ENCODE measurements at places on chromosomes 2 and 18.

- no peak for DNase-seq
Observed at GRCh38 chr2:21314322-21314835, 190.6 kb downstream of the TDRD15 start.

- no peak for DNase-seq
Observed at GRCh38 chr18:76756531-76757253, 65.7 kb upstream of the ZNF236 start.

- DNase-seq = no peak
Observed at GRCh38 chr2:62999905-63000304, 50.7 kb upstream of the OTX1 start.

DNA sequence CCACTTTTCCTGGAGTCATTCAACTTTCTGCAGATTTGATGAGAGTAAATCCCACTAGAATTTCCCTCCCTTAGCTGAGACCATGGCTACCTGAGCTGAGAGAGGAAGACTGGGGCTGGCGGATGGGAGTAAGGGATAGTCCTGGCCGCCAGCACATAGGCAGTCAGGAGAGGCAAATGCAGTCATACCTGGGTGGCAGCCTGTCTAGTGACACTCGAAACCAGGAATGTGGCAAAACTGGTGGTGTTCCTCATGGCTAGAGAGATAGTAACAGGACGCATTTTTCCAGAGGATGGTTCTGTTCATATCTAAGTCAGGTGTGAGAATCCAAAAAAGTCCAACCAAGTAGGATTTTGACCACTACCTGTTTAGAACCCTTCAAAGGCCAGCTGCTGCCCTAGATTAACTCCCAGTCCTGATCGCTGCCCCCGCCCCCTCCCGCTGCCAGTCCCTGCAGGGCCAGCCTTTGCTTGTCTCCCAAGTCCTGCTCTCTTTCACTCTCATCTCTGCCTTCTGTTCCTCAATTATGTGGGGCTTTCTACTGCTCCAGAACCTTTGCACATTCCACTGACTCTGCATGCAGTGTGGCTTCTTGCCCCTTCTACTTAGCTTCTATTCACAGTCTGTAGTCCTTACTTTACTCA is 17.4 kb upstream of the SCG2 start:
- no peak for DNase-seq

DNA sequence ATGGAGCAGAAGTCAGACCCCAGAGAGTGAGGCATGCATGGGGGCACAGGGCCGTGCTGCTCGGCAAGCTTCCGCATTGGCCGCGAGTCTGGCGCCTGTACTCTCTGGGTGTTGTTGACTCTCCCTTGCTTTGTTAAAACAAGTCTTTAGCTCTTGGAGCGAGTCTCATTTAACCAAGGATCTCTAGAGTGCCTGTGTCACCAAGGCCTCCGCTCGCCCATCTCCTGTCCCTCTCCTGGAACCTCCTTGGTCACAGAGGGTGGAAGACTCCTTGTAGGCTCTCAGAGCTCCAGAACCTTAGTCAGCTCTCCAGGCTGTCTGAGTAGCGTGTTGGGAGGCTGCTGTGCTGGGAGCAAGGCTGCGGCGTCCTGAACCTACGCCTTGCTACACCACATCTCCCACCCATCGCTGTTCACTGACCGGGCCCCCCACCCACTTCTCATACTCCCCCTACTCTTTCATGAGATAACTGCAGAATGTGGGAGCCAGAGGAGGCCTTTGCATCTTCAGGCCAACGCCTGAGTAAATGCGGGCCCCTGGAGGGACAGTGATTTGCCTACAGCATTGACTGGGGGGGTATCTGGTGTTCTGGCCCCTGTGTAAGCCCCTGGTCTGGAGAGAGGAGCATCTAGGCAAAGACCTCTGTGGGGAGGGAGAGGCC is 66.1 kb downstream of the CIB4 start:
- no peak for DNase-seq

DNA sequence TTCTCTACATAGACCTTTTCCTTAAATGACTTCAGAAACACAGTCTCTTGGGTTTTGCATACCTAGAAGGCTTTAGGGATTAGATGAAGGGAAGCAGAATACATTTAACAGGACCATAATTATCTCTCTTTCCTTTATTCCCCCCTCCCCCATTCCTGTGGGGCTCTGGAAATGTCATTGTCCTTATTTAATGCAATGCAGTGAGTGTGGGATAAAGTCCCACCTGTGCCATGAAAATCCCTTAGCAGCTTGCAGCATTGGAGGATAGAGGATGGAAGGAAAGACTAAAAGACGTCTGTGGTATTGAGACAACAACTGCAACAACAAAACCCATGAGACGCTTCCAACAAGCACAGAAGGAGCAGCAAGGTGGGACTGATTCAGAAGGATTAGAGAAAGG is 117.8 kb upstream of the DCC start:
- DNase-seq = no peak

- DNase-seq = no peak
Observed at GRCh38 chr2:13669607-13670006, 952.9 kb downstream of the TRIB2 start.

- DNase-seq = no peak
Observed at GRCh38 chr2:89763254-89763580, 1071.7 kb downstream of the RPIA start.

All from RCC 7860 (cell line).